ENCODE measurements at places on chromosomes 12 and 14. TPM values are rescaled to one million over a fixed set of nuclear protein-coding genes. Genes with fewer than 3 reads are reported as not detected.
A peak's percentile ranks its signal among the peaks of the same experiment; 100 is the strongest.

DNA sequence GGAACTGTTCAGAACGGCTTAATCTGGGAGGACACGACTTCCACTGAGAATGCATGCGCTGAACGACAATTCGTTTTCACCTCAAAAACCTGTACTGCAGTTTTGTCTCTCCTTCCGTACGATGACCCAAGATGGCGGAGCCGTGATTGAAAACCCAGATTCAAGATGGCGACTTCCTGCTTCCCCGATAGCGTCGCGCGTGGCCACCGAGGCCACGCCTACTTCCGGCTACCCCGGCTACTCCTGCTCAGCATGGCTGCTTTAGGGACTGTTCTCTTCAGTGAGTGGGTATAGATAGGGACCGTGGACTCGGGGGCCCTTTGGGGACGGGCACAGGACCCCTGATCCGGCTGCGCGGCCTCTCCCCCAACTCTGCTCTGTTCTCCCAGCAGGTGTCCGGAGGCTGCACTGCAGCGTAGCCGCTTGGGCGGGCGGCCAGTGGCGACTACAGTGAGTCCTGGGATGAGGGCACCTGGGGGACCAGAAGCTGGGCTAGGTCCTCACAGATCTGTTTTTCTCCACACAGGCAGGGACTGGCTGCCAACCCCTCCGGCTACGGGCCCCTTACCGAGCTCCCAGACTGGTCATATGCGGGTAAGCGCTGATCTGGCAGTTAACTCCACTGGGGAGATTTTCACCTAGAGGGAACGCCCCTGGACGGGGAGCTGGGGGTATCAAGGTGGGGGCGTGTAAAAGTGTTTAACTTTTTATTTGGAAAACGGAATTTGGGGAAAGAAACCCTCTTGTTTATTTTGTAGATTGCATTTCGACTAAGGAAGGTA lies at the start of gene MRPL52:
Gene MRPL52, plus strand, starts transcription at position 227 of the 782 bp plus-strand sequence. Its CDS starts 26 bp downstream, at position 253.
- H3K27me3 ChIP-seq = no peaks in the 10 kb centered on the region
- H3K36me3 ChIP-seq = no peaks in the 10 kb centered on the region
- peaks cover under 1% of the 10 kb centered on the region for H3K4me1 ChIP-seq
- H3K27ac ChIP-seq = peak within 1 kb of the TSS; percentile 49
- peak; percentile 96 for DNase-seq

WSCD2 gene
- 9.7 TPM for total RNA-seq

GRCh38 chr14:21520767-21521166 lies 5.4 kb downstream of the SALL2 start:
- no peak overlapping the region for H3K27ac ChIP-seq
- H3K4me1 ChIP-seq = no peaks in the 10 kb centered on the region
- no peak overlapping the region for H3K4me3 ChIP-seq
- no peaks in the 10 kb centered on the region for H3K36me3 ChIP-seq
- no peaks in the 10 kb centered on the region for H3K27me3 ChIP-seq
- no peak for DNase-seq

KCNC2 gene
- not detected for total RNA-seq

- no peaks in the 10 kb centered on the region for H3K27me3 ChIP-seq
- peak; percentile 65 for DNase-seq
- H3K4me3 ChIP-seq = no peak overlapping the region
- no peaks in the 10 kb centered on the region for H3K4me1 ChIP-seq
- no peak overlapping the region for H3K27ac ChIP-seq
- H3K36me3 ChIP-seq = no peaks in the 10 kb centered on the region
Observed at GRCh38 chr12:14239935-14240872, 125.3 kb upstream of the ATF7IP start.

- H3K4me3 ChIP-seq = no peak overlapping the region
- H3K36me3 ChIP-seq = peaks cover 3% of the 10 kb centered on the region
- no peak overlapping the region for H3K27ac ChIP-seq
- no peak for DNase-seq
Observed at GRCh38 chr12:30753233-30753632, 1.5 kb downstream of the CAPRIN2 start.

ATG14 gene
- total RNA-seq = 18.7 TPM

GRCh38 chr12:87127272-87127671 lies 871.1 kb upstream of the MGAT4C start:
- no peak overlapping the region for H3K4me3 ChIP-seq
- no peak overlapping the region for H3K27ac ChIP-seq
- H3K36me3 ChIP-seq = no peaks in the 10 kb centered on the region
- no peaks in the 10 kb centered on the region for H3K4me1 ChIP-seq

DNA sequence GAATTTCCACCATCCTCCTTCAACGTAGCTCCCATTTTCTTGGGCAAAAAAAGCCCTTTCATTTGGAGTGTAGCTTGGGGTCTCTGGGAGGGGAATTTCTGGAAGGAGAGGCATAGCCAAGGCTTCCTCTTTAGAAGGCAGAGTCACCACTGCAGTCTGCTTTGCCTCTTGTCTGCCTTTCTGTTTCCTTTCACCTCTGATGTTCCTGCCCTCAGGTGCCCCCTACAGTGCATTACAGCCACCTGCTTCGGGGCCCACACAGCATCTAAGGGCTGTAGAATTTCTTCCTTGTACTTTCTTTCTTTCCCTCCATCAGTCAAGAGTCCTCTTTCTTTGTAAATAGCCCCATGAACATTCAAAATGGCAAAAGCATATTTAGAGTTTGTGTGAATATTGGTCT lies 1313.9 kb downstream of the TMEM121 start:
- no peaks in the 10 kb centered on the region for H3K27me3 ChIP-seq
- no peaks in the 10 kb centered on the region for H3K36me3 ChIP-seq
- no peak overlapping the region for H3K4me3 ChIP-seq
- no peaks in the 10 kb centered on the region for H3K4me1 ChIP-seq

DNA sequence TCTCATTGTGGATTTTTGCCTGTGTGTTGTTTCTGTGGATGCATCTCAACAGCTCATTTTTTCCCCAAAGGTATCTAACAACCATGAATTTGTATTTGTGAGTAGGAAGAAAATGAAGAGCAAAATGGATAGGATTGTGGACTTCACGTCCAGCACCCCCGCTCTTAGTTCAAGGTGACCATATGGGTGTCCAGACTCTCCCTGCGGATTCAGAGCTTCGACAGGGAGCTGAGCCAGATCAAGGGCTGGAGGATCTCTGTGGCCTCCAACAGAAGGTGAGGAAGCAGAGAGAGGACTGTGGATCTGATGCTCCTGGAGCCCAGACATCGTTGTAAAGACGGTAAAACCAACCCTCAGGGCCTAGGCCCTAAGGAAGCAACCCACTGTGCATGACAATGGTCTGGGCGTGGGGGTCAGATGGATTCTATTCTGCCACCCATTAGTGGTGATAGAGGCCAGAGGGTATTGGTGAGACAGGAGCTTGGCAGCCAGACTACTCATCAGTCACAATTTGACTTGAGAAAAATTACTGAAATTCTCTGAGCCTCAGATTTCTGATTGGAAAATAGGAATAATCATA lies 659.7 kb upstream of the TMEM132C start:
- no peak overlapping the region for H3K27ac ChIP-seq
- no peaks in the 10 kb centered on the region for H3K36me3 ChIP-seq
- H3K4me3 ChIP-seq = no peak overlapping the region
- no peaks in the 10 kb centered on the region for H3K27me3 ChIP-seq
- H3K4me1 ChIP-seq = no peaks in the 10 kb centered on the region

CLEC1B gene
- total RNA-seq = not detected

- no peak overlapping the region for H3K27ac ChIP-seq
- H3K4me1 ChIP-seq = no peaks in the 10 kb centered on the region
- no peaks in the 10 kb centered on the region for H3K36me3 ChIP-seq
- DNase-seq = peak; percentile 70
Observed at GRCh38 chr12:52390739-52391617, 5.5 kb upstream of the KRT84 start.
